Stimulated activated CD4-positive, alpha-beta T cell treated with anti-CD3 and anti-CD28 coated beads, Interleukin-4, amount 100 ng/mL, for 24 hours (primary cell): ENCODE measurements at places on chromosomes 1 and 21.

- DNase-seq, result no peak
Measured at GRCh38 chr1:202643397-202644218, 66.6 kb downstream of the SYT2 start.

- no peak for DNase-seq
Measured at GRCh38 chr1:74857676-74858075, 124.7 kb downstream of the TYW3 start.

DNA sequence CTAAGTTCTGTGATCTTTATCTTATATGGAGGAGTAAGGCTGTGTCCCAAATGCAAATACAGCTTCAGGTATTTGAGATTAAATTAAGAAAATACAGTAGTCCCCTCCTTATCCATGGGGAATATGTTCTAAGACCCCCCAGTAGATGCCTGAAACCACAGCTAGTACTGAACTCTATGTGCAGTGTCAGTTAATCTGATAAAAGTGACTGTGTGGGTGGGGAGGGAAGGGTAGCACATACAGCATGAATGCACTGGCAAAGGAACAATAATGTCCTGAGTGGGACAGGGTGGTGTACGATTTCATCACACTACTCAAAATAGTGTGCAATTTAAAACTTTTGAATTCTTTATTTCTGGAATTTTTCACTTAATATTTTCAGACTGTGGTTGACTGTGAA lies 83.1 kb downstream of the HS2ST1 start:
- no peak for DNase-seq

DNA sequence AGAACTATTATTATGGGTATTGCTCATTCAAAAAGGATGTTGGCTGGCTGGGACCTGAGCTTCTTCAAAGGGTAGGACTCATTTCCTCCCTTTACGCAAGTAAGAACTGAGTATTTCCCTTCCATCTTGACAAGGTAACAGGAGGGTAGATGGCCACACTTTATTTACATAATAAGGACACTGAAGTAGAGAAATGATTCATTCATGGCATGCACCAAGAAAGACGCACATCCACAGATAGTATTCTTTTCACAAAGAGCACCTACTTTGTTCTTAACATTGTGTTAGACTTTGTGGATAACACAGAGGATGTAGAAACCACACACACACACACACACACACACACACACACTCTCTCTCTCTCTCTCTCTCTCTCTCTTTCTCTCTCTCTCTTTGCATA lies 82.9 kb downstream of the FAM78B start:
- no peak for DNase-seq

DNA sequence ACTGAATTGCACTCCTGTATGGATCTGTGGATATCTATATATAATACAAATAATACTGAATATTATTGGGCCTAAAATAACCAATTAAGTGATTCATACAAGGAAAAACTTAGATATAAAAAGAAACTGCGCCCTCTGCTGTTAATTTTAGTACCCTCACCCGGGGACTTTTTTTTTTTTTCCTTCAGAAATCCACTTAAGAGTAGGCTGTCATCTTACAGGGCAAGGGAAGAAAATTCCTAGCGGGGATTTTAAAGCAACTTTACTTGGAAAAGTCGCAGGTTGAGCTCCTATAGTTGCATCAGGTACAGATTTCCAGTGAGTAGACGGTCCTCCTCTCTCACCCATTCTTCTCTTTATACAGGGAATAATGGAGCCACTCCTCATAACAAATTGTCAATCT lies 1.3 kb downstream of the NTNG1 start:
- no peak for DNase-seq

DNA sequence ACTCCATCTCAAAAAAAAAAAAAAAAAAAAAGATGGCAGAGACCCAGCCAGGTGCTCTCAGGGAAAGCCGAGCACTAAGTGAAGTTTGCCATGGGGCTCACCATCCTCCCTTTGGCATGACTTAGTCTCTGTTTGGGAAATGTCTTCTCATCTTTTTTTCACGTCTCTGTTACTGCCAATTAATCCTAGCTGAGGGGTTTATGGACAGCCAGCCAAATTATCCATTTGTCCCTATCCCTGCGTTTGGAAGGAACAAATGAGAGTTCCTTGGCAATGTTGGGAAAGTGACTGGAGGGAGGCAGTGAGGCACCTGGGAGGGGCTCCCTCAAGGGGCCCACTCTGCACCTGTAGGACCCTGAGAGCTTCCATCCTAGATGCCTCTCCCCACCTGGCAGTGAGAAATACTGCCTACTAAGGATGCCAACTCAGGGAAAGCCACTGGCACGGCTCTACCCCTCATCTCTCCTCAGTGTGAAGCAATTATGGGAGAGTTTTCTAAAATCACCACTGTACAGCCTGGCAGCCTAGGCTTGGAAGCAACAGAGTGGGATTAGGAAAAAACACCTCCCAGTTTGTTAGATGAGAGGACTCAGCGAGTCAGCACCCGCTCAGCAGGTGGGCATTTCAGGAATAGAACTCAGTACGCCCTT lies 19.8 kb upstream of the SLC2A7 start:
- DNase-seq, result no peak

DNA sequence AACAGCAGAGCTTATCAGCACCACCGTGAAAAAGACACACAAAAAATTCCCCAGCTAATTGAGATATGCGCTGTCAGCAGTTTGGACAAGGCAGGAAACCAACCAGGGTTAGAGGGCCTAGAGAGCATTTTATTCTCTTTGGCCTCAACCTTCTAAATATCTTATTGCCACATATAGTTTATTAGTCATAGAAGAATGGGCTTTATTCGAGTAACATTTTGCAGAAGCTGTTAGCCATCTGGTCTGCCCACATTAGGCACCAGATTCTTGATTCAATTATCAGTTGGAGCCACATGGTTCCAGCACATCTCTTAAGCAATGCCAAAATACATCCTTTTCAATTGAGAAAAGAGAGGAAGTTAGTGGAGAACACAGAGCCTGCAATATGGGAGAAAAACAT lies 109.9 kb upstream of the CXADR start:
- DNase-seq, result no peak

DNA sequence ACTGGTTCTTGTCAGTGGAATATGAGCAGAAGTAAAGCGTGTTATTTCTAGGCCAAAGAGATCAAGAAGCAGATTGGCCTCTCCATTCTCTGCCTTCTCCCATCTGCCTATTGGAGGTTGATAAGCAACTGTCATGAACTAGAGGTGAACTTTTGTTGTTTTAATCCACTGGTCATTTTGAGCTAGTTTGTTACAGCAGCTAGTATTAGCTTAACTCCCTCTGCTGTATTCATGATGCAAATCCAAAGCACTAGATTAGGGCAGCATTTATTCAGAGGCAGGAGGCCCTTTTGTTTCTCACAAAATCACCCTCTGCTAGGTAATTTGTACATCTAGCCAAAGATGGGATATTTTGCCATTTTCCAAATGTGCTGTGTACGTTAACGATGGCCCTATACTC lies 97.3 kb upstream of the DPT start:
- DNase-seq, result no peak
